Right atrium auricular region (tissue), 2 donors: ENCODE measurements at places on chromosomes 4 and X. TPM values are rescaled to one million over a fixed set of nuclear protein-coding genes. Genes with fewer than 3 reads are reported as not detected.

DNA sequence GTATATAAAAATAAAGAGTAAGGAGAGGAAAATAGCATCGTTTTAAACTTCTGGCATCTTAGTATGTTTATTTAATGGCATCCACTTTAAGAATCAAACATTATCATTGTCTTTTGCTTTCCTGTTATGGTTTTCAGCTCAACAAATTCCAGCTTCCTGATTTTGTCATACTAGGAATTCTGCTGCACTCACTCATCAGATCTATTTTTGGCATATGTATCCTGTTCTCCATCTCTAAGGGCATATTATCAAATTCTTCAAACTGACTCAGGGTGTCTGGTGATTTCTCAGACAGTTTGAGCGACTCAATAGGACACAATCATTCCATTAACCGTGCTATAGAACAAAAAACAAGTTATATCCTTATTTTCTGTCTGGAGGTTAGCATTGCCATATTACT is 248.5 kb upstream of the DIAPH2 start:
- no peak for DNase-seq

DNA sequence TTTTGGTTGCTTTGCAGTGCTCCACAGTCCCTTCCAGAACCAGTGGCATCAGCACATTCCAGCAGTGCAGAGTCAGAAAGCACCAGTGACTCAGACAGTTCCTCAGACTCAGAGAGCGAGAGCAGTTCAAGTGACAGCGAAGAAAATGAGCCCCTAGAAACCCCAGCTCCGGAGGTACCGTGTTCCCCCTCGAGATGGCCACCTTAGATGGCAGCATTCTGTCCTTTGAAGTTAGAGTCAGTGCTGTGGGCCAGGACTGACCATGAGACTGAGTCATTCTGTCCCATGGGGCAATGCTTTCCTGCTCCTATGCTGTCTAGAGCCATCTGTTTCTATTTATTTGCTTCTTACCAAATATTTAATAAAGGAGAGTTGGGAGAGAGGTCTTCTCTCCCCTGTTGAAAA is 112.3 kb downstream of the KLHL8 start:
- no peak for DNase-seq

GRCh38 chr4:109703664-109704361 is 568 bp upstream of the CASP6 start:
- DNase-seq: no peak

XAGE5 gene
- total RNA-seq: not detected

CPLX1 gene
- total RNA-seq: 2.3 TPM

ADH1C gene
- total RNA-seq: 12.0 TPM

- no peak for DNase-seq
Observed at GRCh38 chr4:34200535-34200934, 2043.8 kb downstream of the ARAP2 start.

DNA sequence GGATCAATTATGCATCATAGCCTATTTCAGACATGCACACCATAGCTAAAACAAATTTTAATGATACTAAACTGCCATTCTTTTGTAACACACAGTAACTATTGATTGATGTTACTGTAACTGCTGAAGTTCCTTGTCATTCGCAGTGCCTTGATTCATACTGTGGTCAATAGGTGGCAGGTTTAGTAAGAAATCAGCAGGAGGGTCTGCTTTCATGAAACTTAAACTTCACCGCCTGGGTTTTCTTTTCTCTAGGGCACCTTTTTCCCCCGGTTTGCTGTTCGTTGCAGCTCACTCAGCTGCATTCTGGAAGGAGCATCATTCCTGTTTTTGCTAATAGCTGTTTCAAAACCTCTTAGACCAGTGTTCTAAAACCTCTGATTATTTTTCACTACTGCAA is 88.1 kb downstream of the RPA4 start:
- DNase-seq: no peak

DNA sequence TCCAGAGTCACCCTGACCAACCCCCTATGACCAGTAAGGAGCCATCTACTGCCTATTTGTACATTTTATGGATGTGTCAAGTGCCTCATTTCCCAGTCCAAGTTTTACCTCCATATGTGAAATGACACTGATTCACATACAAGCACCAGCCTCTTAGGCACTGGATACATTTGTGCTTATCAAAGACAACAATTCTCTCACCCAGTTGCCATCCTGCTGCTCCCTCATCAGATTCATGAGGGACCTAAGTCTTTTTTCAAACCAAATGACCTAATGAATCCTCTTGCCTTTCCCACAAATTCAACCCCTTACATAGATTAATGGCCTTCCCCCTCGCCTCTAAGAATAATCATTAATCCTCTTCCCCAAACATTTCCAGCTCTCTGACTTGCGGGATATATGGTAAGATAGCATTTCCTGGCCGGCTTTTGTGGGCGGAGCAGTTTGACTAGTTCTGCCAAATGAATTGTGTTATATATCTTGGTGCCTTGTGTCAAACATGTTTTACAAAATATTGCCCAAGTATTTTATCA is 233.9 kb downstream of the ARAP2 start:
- DNase-seq: no peak

- no peak for DNase-seq
Observed at GRCh38 chr4:128841402-128841801, 31.9 kb downstream of the JADE1 start.

HTR2C gene
- not detected for total RNA-seq

- DNase-seq: no peak
Observed at GRCh38 chr4:118825799-118826198, 10.1 kb downstream of the SEC24D start.

PSAPL1 gene
- not detected for total RNA-seq

DNA sequence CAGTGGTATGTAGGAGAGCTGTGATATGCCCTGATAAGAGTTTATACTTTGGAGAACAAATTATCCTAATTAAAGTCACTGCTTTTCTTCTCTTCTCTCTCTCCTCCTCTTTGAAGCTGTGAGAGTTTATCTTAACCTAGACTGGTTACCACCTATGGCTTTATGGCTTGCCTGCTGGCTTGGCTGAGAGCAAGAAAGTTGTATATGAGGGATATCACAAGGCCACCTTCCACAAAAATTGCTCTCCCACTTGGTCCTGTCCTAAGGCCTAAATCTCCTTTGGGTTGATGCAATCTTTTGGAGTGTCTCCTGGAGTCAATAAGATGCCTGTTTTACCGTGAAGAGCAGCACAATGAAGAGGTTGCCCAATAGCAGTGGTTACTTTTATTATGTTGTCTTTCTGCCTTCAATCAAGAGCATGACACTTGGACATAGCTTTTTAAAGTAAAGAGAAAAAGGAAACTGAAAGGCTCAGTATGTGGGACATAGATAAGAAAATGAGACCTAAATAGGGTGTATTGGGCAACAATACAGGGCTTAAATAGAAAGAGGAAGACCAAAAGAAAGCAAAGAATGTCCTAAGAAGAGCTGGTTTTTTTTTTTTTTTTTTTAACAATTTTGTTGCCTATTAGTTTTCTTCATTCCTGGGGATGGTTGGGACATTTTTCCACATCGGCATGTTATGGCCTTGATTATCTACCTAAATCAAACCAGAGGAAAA is 9.2 kb downstream of the GUCY1A1 start:
- no peak for DNase-seq

DNA sequence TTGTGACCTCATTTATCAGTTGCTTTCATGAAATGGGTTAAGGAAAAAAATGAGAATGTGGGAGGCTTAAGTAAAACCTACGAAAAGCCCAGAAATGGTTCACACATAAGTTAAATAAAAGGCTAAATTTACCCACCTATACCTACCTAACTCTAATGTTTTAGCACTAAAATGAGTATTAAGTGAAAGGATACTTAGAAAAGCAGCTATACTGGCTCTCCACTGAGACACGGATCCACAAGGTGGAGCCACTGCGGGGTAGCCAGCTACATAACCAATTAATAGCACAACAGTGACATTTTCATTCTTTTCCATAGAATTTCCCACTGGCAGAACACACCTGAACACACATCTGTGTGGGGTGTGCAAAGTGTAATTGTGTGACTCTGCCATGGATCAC is 101.9 kb downstream of the MAML3 start:
- DNase-seq: no peak

GRCh38 chr4:113979148-113979904 is at the start of gene ARSJ:
ARSJ (minus strand) TSS chr4:113979647; CDS start chr4:113978834, 813 bp downstream.
- DNase-seq: peak; percentile 72

DCK gene
- 8.2 TPM for total RNA-seq

- no peak for DNase-seq
Observed at GRCh38 chr4:142781114-142781513, 65.0 kb downstream of the INPP4B start.

DNA sequence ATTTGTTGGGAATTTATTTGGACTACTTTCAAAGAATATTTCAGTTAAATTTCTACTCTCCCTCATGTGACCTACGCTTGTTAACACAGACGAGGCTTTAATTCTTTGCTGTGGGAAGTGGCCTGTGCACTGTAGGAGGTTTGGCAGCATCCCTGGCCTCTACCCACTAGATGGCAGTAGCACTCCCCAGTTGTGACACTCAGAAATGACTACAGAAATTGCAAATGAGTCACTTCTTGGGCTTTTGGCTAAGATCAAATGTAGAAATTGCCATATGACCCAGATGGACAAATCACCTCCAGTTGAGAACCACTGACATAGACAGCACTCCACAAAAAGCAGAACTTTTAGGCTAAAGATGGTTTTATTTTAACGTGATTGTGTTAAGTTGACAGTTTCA is 22.1 kb downstream of the PIR start:
- peak; percentile 72 for DNase-seq

- DNase-seq: no peak
Observed at GRCh38 chrX:72023071-72023470, 108.6 kb downstream of the RTL5 start.

DNA sequence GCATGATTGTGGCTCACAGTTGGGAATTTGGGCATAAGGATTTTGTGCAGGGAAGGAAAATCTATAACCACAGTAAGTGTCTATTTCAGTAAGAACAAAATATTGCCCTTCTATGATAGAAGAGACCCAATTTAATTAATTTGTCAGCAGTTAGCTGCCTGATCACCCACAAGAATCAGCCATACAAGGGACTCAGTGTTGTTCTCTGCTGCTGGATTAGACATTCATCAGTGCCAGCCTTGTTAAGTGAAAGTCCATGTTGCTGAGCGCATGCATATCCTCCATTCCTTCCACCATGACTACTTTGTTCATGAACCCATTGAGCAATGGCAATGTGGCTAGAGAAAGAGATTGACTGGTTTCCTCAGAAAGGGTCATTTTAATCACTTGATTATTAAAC is 125.3 kb upstream of the PDHA2 start:
- DNase-seq: no peak

CRMP1 gene
- total RNA-seq: 0.37 TPM

DNA sequence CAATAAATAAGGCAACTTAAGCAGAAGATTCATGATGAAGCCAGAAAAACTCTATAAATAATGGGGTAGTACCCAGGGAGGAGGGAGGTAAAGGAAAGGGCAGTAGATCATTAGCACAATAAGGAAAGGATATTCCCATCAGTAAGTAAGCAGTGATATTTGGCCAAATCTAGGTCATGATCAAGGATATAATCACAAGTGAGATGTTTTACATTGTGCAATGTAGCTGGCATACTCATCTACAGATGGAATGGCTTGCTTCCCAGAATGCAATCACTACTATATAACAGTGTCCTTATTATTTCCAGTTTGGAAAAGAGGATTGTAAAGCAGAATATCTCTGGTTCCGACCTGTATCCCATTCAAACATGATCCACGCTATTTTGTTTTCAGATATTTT is 483.4 kb downstream of the RPA4 start:
- DNase-seq: no peak

GRCh38 chr4:156472624-156473023 is 499.0 kb downstream of the PDGFC start:
- no peak for DNase-seq

- DNase-seq: no peak
Observed at GRCh38 chr4:170729897-170730296, 640.1 kb upstream of the AADAT start.

GRCh38 chrX:138946926-138947325 is 235.4 kb upstream of the FGF13 start:
- no peak for DNase-seq

DNA sequence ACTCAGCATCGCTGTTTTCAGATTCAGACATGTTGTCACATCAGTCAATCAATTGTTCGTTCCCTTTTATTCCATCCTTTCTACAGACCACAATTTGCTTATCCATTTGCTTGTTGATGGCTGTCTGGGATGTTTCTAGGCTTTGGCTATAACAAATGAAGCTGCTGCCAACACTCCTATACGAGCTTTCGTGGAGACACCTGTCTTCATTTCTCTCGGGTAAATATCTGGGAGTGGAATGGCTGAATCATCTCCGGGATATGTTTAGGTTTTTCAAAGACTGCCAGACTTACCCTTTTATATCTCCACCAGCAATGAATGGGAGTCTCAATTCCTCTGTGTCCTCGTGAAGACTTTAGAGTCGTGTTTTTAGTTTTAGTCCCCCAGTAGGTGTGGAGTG is 118.9 kb downstream of the SORCS2 start:
- no peak for DNase-seq

- DNase-seq: no peak
Observed at GRCh38 chr4:28973587-28974350, 1746.4 kb upstream of the PCDH7 start.

GRCh38 chrX:69320116-69320515 is 154.9 kb upstream of the PJA1 start:
- DNase-seq: no peak

- no peak for DNase-seq
Observed at GRCh38 chr4:7189475-7190277, 2.7 kb upstream of the SORCS2 start.

DNA sequence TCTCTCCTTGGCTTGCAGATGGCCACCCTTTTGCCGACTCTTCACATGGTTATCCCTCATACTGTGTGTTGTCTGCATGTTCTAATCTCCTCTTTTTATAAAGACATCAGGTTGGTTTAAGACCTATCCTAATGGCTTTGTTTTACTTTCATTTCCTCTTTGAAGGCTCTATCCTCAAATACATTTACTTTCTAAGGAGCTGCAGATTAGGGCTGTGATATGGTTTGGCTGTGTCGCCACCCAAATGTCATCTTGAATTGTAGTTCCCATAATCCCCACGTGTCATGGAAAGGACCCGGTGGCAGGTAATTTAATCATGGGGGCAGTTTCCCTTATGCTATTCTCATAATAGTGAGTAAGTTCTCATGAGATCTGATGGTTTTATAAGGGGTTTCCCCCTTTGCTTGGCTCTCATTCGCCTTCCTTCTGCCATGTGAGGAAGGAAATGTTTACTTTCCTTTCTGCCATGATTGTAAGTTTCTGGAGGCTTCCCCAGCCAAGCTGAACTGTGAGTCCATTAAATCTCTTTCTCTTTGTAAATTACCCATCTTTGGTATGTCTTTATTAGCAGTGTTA is 204.5 kb downstream of the RELL1 start:
- DNase-seq: no peak

- peak; percentile 63 for DNase-seq
Observed at GRCh38 chr4:113355550-113356371, 306.3 kb downstream of the ANK2 start.

SATL1 gene
- total RNA-seq: not detected

GRCh38 chr4:183326853-183327252 is 4.6 kb upstream of the CLDN24 start:
- DNase-seq: no peak
